Amygdala (tissue), 56 donors: ENCODE measurements at places on chromosomes 12 and 14.
A peak's percentile ranks its signal among the peaks of the same experiment; 100 is the strongest.

DNA sequence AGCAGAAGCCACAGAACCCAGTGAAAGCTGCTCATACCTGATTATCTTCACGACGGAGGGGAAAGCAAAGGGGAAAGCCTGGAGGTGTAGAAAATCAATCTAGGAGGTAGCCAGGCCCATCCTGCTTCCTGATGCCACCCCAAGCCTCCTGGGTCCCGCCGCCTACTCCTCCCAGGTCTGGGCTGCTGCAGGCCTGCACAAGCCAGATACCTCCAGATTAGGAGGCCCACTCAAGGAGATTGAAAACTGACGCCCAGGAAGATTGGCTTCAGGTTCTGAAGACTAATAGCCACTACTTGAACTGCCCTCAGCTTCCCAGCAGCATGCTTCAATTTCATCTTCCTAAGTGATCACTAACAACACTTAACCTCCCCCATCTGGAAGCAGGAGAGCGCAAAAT is 87.1 kb downstream of the GCH1 start:
- DNase-seq = no peak

DNA sequence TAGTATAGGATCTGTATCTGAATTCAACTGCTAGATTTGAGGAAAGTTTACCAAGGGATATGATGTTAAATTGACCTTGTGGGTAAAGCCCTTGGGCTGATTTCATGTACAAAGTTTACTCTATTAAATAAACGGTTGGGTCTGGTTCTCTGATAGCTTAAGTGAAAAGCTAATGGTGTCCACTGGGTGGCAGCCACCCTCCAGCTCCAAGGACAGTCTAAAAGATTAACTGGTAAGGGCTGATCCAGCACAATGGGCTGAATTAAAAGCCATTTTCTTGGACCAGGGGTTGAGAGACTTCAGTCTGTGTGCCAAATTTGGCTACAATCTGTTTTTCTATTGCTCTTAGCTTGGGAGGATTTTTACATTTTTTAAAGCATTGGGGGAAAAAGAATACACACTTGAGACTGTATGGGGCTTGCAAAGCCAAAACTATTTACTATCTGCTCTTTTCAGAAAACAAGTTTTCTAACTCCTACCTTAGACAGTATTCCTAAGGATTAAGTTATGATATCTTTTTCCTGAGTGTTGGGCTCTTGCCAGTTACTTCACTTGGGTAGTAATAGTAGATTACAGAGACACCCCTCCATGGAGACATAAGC is 116.5 kb downstream of the GPHN start:
- peak; percentile 40 for DNase-seq

DNA sequence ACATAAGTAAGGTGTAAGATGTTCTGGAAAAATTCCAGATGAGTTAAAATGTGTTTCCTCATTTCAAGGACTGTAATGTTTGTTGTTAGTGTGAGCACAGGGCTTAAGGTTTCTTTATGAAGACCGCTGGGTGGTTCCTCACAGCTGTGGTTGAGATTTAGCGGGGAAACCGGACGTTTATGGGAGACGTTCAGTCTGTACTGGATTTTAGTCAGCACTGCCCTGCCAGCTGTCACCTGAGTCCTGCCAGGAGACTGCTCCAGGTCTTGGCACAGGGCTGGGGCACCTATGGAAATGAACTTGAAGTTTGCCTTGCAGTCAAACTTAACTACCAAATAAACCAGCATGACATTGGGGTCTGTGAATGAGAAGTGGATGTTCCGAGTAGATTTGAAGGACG is 555.2 kb downstream of the DIO2 start:
- DNase-seq = no peak

DNA sequence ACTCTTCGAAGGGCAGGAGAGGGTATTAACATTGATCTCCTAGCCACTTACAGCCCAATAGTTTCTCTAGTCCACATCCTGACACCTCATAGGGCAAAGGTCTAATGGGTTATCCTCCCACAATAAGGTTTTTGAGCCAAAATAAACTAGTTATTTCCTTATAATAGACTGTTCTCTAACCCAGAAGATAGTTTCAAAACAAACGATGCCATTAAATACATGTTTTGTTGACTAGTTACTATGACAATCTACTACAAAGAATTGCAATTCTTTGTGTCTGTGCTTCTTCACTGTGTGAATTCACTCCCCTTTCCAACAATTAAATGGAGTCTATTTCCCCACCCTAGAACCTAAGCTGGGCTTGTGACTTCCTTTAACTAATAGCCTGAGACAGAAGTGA is 6.4 kb upstream of the ACTR10 start:
- DNase-seq = no peak

DNA sequence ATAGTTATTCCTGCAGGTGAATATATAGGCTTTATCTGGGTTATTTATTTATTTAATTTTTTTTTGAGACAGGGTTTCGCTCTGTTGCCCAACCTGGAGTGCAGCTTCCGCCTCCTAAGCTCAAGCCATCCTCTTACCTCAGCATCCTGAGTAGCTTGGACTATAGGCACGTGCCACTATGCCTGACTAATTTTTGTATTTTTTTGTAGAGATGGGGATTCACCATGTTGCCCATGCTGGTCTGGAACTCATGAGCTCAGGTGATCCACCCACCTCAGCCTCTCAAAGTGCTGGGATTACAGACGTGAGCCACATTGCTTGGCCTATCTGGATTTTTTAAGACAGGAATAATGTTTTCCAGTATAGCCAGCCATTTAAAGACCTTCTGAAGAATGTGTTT is 2.0 kb downstream of the RAN start:
- DNase-seq = no peak

DNA sequence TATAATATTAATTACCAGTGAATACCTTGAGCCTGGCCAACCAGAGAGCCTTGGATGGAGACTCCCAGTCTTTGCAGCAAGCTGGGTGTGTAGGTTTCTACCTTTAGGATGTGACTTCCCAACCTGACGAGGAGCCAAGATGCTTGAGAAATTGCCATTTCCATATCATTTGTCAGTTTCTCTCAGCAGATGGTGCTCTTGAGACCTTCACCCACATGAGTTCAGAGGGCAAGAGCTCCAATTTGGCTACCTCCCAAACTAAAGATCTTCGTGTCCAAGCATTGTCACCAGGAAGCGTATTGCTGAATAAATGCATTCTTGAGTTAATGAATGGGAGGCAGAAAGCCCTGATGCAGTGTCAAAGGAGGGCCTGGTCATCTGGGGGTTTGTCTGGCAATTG is 106.4 kb upstream of the TBX5 start:
- DNase-seq = no peak

GRCh38 chr12:116332705-116333380 is 55.4 kb upstream of the MED13L start:
- DNase-seq = no peak

DNA sequence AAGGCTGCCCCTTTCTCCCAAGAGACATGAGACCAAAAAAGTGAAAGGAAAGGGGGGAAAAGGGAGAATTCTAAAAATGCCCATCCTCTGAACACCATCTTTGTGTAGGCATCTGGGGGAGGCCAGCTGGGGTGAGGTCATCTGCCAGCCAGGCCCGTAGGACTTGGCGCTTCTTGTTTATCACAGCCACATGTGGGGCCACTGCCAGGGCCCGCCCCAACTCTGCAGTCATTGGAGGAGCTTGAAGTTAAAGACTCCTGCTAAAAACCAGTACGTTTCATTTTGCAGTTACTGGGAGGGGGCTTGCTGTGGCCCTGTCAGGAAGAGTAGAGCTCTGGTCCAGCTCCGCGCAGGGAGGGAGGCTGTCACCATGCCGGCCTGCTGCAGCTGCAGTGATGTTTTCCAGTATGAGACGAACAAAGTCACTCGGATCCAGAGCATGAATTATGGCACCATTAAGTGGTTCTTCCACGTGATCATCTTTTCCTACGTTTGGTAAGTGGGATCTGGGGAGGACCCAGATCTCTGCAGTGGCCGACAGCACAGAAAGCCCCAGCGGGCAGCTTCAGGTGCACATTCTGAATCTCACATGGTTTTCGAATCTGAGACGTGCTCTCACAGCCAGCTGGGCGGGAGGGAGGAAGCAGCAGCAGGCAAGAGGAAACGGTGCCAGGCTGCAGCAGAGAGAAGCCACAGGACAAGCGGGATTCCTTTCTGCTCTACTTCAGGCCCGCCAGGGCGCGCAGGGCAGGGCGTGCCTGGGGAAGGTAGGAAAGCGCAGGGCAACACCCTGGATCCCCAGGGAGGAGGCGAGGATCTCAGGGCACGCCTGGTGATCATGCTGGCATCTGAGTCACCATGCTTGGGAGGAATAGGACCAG is at the start of gene P2RX7:
Gene P2RX7 (plus strand): TSS at position 276 of the 881 bp plus-strand sequence. CDS start 95 bp downstream, at position 371.
- DNase-seq = peak; percentile 95

GRCh38 chr12:104687823-104688573 is 231.2 kb downstream of the CHST11 start:
- DNase-seq = no peak
